ENCODE measurements at places on chromosomes 4 and X. TPM values are rescaled to one million over a fixed set of nuclear protein-coding genes. Genes with fewer than 3 reads are reported as not detected.

NPY5R gene
- not detected for total RNA-seq

MFAP3L gene
- total RNA-seq, result 4.1 TPM

HTR2C gene
- total RNA-seq, result not detected

DNA sequence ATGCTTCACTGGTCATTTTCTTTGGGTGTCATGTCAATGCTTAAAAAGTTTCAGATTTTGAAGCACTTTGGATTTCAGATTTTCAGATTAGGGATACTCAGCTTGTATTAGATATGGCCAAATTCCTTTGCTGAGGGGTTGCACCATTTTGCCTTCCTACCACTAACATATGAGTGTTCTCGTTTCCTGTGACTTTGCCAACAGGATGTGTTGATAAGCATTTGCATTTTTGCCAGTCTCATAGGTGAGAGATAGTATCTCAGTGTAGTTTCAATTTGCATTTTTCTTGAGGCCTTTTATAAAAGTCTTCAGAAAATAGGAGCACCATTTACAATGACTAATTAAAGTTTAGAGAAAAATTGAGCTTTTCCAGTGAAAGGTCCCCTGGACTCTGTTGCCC lies 71.6 kb upstream of the CLCN4 start:
- no peak overlapping the region for H3K27ac ChIP-seq
- no peak overlapping the region for H3K4me3 ChIP-seq

- H3K36me3 ChIP-seq, result no peaks in the 10 kb centered on the region
- DNase-seq, result peak; percentile 14
- H3K4me1 ChIP-seq, result peaks cover 7% of the 10 kb centered on the region
- H3K4me3 ChIP-seq, result no peak overlapping the region
Observed at GRCh38 chr4:111323496-111323895, 700.6 kb upstream of the PITX2 start.

- peak; percentile 11 for DNase-seq
- peak overlapping the region; percentile 75 for H3K27ac ChIP-seq
- peaks cover 39% of the 10 kb centered on the region for H3K36me3 ChIP-seq
- no peaks in the 10 kb centered on the region for H3K27me3 ChIP-seq
Observed at GRCh38 chr4:1246901-1247863, 1.7 kb downstream of the CTBP1 start.

Measured in MCF 10A (cell line).